ENCODE measurements at places on chromosomes 1 and 21.

- DNase-seq = no peak
Observed at GRCh38 chr1:231679109-231679508, 52.5 kb downstream of the DISC1 start.

DNA sequence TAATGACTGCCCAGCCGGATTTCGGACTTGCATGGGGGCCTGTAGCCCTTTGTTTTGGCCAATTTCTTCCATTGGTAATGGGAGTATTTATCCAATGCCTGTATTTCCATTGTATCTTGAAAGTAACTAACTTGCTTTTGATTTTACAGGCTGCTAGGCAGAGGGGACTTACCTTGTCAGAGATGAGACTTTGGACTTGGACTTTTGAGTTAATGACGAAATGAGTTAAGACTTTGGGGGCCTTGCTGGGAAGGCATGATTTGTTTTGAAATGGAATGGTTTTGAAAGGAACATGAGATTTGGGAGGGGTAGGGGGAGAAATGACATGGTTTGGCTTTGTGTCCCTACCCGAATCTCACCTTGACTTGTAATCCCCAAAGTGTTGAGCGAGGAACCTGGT lies 9.6 kb downstream of the UBE2G2 start:
- no peak for DNase-seq

GRCh38 chr1:111238056-111238795 lies 10.7 kb downstream of the CHI3L2 start:
- no peak for DNase-seq

- DNase-seq = no peak
Observed at GRCh38 chr1:166905136-166905535, 29.1 kb upstream of the TADA1 start.

DNA sequence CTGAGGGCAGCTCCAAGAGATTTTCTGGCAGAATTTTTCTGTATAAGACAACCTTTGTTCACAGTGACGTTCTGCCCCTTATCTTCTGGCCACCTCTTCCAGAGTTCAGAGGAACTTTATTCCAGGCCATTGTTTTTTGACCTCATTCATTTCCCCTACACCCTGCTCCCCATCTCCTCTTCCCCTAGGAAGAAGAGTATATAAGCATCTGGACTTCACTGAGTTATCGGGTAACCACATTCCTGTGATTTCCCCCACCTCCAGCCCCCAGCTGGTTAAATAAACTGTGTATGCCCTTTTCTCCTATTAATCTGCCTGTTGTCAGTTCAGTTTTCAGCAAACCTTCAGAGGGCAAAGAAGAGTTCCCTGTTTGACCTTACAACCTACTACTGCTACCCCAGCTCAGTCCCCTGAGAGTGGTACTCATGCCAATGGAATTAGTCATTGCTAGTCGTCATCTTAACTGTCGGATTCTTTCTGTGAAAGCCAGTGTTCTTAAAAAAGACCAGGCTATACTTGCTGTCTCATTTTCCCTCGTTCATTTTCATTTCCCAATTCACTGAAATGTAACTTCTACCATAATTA lies 14.3 kb upstream of the ALG14 start:
- no peak for DNase-seq

DNA sequence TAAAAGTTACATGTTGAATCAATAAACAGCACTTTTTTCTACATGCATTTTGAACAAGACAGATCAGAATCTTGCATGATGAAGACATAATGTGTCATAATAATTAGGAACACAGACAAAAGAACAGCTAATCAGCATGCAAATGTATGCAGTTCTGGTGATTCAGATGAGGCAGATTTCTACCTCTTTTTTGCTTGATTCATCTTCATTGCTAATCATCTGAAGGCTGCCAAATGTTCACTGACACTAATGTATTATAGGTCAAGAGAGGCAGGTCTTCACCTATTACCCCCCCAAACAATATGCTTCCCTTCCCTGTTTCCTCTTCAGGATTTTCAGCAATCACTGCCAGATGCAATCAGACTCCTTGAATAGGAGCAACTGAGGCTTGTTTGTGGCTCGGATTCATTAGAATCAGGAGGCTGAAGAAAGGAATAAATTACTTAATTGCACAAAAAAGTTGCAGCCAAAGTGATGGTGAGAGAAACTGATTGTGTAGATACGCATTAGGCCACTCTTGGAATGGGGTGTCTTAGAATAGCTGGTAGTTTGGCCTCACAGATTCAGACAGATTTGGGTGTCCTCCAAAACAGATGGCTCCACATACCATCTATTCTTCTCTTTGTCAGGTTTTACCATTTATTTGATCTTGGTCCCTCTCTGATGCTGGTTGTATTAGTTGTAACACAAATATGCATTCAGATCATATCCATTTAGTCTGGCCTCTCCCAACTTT lies 275.4 kb downstream of the RPS6KC1 start:
- peak; percentile 12 for DNase-seq

DNA sequence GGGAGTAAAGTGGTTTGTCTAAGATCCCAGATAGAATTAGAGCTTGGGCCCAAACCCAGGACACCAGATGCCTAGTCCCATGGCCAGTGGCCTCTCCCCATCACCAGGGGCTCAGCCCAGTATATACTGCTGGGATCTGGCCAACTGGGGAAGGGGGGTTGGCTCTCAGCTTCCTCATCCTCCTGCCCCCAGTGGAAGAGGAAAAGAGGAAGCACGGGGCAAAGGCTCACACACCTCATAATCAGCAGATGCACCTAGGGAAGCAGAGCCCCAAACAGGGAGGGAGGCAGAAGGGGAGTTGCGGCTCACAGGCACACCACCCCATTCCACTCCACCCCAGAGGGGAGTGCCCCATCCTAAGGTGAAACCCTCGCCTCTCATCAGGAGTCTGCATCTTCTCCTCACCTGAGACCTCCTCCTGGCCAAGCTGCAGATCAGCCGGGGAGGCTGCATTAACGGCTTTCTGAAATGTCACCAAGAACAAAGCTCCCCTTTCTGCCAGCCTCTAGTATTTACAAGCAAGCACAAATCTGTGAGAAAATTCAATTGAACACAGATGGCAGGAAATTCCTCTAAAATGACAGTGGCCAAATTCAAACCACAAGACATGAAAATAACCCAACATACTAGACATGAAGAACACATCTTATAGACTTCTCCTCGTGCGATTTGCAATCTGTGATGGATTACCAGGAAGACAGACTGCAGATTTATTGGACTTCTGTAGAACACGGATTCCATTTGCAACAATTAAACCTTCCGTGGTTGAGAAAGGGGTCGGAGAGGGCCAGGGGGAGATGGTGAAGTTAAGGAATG lies 82.8 kb downstream of the GLIS1 start:
- no peak for DNase-seq

DNA sequence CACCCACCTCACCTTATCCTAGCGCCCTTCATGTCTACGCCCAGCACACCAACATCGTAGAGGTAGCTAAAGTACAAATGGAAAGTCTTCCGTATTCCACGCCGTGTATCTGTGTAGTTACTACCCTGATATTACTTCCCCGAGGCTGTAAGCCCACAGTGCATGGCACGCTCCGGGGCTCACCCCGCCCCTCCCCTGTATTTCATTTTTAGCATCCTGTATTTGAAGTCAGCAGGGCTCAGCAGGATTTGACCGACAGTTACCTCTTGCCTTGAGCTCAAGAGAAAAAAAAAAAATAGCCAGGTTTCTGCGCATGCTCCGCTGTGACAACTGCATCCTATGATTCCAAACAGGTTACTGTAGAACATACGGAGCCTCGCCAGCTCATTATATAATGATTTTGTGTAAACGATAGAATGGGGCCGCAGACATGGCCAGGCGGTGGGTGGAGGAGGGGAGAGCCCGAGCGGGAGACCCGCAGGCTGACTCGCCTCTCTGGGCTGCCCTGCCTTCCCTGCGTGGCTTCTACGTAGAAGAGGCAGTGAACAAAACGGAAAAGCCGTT lies 1.3 kb downstream of the ABCG1 start:
- peak; percentile 75 for DNase-seq

DNA sequence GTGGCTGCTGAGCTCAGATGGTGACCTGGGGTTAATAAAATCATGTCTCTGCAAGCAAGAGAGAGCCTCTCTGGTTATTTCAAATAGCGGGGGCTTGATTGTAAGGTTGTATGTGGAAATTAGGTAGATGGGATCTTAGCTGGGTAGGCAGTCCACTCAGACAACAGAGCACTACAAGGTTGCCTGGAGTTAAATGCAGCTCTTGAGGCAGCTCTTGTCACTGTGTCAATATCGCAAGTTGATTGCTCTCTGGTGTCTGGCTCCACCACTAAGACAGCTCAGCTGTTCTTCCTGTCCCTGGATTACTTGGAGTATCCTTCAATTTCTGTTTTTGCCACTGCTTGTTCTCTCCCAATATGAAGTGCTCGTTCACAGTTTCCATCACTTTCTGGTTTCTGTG lies 93.8 kb downstream of the C21orf91 start:
- no peak for DNase-seq

DNA sequence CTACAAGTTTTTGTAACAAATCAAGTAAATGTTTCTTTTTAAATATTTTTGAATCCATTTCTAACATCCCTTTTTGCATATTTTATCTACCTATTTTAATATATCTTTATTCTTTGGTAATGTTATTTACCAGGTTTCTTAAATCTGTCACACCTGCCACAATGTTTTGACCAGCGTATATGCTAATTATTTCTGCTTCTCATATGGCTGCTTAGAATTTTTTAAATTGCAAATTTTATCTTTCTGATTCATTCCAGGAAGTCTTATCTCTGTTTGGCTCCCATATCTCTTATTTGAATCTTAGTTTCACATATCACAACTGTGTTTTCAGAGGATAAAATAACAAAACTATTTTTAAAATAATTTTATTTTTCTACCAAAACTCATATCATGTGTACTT lies 1411.1 kb downstream of the KCNT2 start:
- no peak for DNase-seq

GRCh38 chr21:35779690-35780570 lies 280.4 kb downstream of the SETD4 start:
- DNase-seq = no peak

GRCh38 chr1:101408212-101409042 lies 171.6 kb downstream of the S1PR1 start:
- DNase-seq = no peak

DNA sequence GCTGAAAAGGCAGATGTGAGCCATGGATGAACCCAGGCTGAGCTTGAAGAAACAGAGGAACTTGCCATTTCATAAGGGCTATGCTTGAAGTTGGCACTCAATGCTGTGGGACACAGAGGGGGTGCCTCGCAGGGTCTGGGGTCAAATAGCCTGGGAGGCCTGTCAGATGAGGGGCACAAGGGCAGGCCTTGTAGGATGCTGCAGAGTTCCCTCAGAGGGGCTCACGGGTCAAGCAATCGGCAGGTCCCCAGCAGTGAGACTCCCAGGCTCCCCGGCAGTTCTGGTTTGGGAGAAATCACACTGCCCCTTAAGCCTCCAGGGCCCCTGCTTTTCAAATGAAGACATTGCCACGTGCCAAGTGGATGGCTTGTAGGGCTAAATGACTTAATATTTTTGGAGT lies 116.7 kb upstream of the GRIK3 start:
- DNase-seq = no peak

GRCh38 chr1:88549536-88549935 lies 134.5 kb upstream of the PKN2 start:
- no peak for DNase-seq

GRCh38 chr1:21311016-21311415 lies 20.8 kb upstream of the ECE1 start:
- DNase-seq = no peak

GRCh38 chr1:45623972-45624371 lies at the start of gene CCDC17:
TSS of gene CCDC17 (minus strand) at chr1:45624054. CDS start at chr1:45623909, 145 bp downstream.
- no peak for DNase-seq

DNA sequence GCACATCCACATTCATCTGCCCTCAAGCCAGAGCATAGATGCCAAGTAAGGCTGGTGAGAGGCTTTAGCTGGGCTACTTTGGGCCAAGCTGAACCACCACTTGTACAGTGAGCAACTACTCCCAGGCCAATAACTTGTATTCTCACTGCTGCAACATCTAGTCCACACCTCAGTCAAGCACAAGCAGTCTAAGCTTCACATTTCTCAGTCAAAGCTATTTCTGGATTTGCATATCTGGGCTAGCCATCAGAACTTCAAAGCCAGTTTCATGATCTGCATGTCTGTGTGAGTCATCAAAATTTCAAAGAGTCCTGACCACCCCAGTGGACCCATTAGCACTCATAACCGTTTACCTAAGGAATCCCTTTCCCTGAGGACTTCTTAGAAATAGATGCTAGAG lies 77.7 kb upstream of the DIRAS3 start:
- no peak for DNase-seq

DNA sequence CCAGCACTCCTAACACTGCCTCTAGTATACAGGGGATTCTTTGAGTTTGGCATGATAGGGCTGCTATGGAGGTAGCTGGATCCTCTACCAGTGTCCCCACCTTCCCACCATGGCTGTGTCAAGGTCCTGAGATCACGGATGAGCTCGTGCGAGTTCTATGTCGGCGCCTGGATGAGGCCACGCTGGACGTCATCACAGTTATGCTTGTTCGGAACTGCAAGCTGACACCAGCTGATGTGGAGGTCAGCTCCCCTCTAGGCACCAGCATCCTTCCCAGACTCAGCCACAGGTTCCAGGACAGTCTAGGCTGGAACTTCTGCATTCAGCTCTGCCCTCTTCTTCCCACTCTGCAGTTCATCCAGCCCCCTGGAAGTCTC lies 15.2 kb downstream of the HYI start:
- DNase-seq = no peak

GRCh38 chr1:44707959-44708831 lies 22.8 kb downstream of the RNU5D-1 start:
- DNase-seq = peak; percentile 81

DNA sequence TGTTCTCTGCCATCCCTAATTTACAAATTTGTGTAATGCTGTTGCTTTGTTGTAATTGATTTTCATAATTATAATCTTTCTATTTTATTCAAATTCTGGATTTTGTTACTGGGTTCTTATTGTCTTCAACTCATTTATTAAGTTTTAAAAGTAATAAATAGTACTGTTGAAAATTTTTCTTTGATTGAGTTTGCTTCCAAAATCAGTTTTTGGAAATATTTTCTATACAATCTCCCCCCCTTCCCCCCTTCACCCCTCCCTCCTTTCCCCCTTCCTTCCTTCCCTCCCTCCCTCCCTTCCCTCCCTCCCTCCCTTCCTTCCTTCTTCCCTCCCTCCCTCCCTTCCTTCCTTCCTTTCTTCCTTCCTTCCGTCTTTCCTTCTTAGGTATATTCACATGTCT lies 6.0 kb upstream of the TMPRSS15 start:
- DNase-seq = no peak

DNA sequence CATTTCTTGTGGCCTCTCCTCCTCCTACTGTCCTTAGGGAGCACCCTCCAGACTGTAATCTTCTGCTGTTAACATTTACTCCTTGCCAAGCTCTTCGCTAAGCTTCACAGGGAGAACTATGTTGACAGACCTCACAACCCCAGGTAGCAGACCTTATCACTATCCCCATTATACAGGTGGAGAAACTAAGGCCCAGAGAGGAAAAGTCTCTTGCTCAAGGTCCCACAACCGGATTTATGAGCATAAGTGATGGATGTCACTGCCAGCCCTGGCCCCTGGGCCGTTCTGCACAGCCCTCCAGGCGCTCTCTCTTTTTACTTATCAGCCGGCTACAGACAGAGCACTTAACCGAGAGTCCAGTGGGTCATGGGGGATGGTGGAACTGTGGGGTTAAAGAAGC lies 18.1 kb downstream of the LYPD8 start:
- no peak for DNase-seq

- DNase-seq = peak; percentile 29
Observed at GRCh38 chr1:85047472-85048295, 616 bp downstream of the MCOLN3 start.

All from suppressor macrophage treated with lipopolysaccharide for 4 hours (primary cell).